Endodermal cell (in vitro differentiated cells): ENCODE measurements at places on chromosomes 2 and 18.

DNA sequence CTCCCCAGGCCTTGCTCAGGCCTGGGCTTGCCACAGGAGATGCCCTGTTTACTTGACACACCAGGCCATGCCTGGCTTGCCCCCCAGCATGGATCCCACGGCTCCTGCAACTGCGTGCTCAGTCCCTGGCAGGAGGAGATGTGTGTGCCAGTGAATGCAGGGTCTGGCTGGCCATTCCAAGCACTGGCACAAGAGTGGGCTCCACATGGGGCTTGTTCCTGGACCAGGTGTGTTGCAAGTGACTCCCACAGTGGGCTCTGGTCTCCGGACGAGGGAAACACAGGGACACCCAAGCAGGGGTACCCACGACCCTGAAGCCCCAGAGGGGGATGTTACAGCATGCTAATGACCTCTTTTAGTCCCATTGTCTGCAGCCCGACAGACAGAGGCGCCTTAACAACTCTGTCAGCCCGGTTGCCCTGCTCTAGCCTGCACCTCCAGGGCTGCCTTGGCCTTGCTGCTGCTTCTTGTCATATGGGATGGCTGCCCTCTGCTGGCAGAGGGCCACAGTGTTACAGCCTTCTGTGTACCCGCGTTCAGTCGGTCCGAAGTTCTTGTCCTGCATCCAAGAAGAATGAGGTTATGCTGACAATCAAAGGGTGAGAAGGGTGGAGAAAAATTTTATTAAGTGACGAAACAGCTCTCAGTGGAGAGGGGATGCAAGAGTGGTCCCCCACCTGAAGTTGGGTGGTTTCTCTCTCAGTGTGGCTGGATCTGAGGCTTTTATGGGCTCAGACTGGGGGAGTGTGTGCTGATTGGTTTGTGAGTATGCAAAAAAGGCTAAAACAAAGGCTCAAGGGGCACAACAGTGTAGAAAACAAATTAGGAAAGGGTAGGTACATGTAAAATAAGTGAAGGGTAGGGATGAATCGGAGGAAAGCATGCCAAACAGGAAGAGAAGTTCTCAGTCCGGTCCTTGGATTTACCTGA lies 180.4 kb downstream of the MBD5 start:
- DNase-seq, result peak; percentile 96

- no peak for DNase-seq
These were observed 7.5 kb upstream of the ZNF516 start for GRCh38 chr18:76502551-76502950.

DNA sequence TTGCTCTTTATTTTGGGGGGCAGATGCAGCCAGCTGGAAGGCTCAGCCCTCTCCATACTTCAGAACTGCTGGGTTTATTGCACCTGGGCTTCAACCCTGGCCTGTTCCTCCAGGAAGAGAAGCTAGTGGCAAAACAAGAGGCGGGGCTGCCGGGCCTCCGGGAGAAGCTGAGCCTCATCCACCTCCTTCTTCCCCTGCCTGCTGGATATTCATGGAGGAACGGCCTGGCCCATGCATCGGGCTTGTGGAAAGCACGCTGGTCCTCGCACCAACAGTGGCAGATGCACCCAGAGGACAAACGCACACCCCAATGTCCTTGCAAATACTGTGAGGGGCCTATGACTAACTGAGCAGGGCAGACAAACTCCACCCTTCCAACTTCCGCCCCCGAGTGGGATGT lies 30.6 kb downstream of the FAM178B start:
- peak; percentile 42 for DNase-seq

DNA sequence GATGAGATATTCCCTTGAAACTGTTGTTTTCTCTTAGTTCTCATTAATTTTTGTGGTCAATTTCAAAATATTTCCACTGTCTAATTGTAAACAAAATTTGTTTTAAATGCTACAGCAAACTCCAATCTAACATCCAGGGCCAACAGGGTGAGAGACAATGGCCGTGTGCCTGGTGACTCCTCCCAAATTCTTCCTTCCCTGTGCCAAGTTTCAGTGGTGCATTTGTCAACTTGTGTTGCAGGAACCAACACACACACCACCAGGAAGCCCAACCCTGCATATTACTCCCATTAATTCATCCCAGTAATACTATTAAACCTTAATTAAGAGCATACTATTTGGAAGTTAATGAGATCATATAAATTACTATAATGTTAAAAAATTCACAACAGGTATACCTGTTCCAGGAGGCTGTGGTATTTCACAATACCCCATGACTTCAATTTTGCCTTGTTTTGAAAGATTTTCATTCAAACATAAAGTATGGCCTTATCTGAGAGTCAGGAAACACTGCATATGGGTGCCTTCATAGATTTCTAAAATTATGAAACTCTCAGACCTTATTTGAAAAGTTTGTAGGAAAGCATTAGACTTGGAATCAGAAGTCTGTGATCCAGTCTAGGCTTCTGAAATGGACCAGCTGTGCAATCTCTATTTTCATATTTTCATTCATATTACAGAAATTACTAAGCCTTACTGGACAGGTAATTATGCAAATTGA lies 1.1 kb downstream of the SERPINB2 start:
- no peak for DNase-seq

DNA sequence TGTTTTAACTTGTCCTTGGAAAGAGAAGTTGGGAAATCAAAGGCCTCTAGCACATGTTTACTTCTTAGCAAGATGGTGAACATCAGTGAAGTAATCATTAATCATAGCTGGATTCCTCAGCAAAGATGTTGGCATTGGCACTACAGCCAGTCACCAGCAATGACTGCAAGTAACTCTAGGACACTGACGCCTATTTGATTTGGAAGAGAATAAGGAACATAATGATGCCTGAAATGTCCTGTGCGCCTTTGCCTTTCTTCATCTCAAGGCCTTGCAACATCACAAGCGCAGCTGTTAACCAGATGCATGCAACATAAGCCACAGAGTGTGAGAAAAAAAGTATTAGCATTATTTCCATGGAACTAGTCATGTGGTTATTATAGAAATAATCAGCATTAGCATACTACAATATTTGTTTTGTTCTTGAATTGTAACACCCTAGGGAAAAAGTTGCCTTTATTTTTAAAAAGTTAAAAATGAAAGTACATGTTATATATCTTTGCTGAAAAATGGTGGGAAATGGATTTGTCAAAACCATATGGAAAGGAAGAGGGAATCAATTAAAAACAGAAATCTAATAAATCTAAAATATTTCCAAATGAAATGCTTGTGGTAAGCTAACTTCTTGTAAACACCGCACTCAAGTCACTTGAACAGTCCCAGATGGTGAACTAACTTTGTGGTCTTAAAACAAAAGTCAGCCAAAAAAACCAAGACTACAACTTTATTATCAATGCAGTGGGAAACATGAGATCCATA lies 55.6 kb downstream of the THADA start:
- DNase-seq, result no peak

DNA sequence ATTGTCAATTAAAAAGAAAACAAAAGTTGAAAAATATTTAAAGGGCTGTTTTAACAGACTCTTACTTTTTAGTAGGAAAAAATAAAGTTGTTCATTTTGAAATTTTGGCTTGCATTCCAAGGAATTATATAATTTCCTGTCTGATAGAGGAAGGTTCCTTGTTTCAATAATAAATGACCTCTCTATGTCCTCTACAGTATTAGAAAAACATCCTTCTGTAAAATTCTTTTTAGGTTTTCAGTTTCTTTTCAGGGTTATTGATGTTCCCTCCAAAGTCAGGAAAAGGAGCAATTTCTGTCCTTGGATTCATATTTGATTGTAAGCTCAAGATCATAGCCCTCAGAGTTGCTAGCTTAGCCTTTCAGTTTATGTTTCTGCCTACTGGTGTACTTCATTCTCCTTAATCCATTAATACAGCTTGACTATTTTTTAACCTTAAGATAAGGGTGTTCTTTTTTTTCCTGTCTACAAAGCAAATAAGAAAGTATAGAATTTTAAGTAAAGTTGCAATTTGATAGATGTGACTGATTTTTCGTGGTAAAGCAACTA lies 125.2 kb upstream of the COL3A1 start:
- no peak for DNase-seq

- peak; percentile 60 for DNase-seq
These were observed 265.3 kb upstream of the NXPH2 start for GRCh38 chr2:139045524-139045923.

DNA sequence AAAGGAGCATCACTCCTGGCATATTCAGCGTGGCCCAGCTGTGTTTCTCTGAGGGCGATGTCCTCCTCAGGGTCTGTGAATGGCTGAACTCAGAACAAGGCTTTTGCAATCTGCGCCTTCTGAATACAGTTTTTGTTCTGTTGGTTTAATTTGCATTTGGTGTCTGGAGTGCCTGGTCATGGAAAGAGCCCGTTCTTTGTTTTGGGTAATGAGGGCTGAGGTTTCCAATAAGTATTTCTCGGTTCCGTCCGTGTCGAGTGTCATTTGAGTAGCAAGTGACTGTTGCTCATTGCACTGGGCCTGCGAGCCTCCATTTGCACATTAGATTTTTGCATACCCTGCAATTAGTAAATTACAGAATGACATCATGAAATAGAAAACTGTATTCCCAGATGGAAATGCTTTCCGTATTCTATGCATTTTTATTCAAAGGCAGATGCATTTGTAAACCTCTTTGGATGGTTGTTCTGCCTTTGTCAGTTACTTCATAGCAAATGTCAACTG lies 57.3 kb downstream of the NEDD4L start:
- peak; percentile 19 for DNase-seq

- DNase-seq, result no peak
These were observed 105.4 kb downstream of the INHBB start for GRCh38 chr2:120451334-120451733.

DNA sequence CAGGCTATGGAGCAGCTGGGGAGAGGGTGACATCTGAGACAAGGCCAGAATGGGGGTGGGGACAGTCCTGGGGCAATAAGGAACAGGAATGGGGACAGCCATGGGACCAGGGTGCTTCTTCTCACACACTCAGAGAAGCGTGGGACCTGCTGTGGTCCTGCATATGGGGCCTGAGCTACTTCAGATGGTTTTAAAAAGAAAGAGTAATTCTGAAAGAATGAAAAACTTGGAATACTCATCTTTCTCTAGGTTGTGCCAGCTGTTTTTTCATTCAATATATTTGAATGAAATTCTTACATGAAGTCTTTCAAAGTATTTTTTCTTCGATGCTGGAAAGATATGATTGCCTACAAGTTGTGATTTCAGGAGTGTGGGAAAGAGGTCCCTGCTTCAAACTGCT lies 227.5 kb upstream of the APCDD1 start:
- DNase-seq, result no peak

- DNase-seq, result no peak
These were observed 163.8 kb upstream of the GALNT5 start for GRCh38 chr2:157093666-157094065.

DNA sequence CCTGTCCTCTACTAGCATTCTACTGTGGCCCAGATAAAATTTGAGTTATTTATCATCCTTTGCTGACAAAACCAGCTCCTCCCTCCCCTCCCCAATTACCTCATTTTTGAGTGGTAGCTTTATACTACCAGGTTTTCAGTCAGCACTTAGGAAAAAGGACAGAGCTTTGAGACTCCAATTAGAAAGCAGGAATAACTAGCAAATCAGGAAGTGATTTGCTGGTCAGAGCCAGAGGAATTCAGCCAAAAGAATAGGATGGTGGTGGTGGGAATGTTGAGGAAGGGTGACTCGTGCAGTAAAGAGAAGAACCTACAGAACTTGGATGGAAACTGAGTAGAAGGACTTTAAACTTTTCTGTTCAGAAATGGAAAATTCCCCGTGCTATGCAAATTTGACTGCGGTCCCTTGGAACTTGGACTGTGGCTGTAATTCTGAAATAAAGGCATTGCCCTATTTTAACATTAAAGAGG lies 3.7 kb downstream of the MYL12B start:
- DNase-seq, result no peak

DNA sequence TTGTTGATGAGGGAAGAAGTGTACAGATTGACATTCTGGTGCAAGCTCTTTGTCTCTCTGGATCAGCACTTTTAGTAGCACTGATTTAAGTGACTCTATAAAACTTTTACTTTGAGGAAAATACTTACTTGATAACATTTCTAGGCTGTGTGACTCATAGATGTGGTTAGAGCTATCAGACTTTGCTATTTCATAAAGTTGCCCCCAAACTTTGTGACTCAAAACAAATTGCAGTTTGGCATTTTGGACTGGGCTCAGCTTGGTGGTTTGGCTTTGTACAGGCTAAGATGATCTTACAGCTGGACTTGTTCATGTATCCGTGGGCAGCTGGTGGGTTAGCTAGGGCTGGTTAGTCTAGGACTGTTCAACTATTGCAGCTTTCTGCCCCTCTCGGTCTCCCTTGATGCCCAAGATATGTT lies 42.1 kb upstream of the GLS start:
- no peak for DNase-seq

DNA sequence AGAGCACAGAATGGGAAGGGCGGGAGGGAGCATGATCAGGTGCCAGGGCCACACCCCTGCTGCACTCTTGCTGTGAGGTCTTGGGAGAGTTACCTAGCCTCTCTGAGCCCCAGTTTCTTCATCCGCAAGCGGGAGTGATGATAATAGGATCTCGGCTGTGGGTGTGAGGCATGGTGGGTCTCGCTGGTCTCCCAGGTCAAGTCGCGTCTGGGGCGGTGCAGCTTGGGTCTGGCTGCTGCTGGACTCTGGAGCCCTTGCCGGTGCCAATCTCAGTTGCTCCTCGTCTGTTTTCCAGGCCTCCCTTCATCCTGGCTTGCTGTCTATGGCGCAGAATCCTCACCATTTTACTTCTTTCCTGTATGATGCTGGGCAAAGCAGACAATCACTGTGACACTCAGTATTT lies 130.3 kb upstream of the RAB12 start:
- no peak for DNase-seq

- no peak for DNase-seq
These were observed 42.0 kb upstream of the LTBP1 start for GRCh38 chr2:32904751-32905150.

DNA sequence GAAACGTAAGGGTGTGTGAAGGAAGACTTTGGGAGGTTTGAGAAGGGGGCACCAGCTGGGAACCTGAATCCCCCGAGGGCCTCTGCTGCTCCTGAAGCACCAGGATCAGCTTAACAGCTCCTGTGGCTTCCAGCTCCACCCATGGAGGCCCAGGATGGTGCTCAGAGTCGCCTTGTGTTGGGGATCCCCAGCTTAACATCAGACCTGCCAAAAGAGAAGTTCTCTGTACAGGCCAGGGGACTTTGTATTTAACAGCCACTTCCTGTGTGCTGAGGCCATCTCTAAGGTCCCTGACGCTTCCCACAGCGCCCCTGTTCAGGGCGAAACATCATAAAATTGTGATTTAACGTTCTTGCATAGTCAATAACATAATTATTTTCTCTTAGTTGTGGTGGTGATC lies 77.5 kb downstream of the NCK2 start:
- no peak for DNase-seq

GRCh38 chr2:170022692-170023091 lies 155.3 kb upstream of the MYO3B start:
- DNase-seq, result no peak
